Spinal cord (tissue), 10 donors: ENCODE measurements at places on chromosomes 12 and 14.

- no peak for DNase-seq
Observed at GRCh38 chr12:40820794-40821484, 128.7 kb downstream of the CNTN1 start.

DNA sequence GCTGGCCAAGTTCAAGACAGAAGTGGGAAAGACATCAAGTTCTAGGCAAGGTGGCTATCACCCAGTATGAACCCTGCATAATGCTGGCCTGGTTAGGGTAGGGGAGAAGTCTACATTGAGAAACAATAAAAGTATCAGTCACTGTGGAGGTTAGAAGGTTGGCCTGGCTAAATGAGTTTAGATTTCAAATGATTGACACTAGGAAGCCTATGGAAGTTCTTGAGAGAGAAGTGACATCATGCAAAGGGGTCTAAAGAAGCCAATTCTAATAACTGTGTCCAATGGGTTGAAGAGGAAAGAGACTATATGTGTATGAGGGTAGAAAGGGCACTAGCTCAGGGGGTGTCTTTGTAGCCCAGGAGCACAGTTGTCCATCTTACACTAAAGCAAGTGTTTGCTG is 98.5 kb upstream of the MBIP start:
- no peak for DNase-seq

DNA sequence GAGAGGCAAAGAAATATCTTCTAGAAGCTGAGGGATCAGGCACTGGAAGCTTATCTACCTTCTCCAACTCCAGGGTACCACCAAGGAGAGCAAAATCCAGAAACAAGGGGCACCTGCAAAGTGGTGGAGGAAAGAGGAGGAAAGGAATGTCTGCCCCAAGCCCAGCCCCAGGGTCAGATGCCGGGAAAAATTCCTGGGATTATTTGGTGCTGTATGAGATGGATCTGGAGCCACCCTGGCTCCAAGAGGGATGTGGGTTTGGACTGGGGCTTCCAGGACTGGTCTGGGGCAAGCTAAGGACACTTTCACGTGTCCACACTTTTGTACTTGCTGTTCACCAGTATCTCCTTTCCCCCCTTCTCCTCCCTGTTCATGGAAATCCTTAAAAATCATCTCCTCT is 69.8 kb downstream of the DPF3 start:
- no peak for DNase-seq

DNA sequence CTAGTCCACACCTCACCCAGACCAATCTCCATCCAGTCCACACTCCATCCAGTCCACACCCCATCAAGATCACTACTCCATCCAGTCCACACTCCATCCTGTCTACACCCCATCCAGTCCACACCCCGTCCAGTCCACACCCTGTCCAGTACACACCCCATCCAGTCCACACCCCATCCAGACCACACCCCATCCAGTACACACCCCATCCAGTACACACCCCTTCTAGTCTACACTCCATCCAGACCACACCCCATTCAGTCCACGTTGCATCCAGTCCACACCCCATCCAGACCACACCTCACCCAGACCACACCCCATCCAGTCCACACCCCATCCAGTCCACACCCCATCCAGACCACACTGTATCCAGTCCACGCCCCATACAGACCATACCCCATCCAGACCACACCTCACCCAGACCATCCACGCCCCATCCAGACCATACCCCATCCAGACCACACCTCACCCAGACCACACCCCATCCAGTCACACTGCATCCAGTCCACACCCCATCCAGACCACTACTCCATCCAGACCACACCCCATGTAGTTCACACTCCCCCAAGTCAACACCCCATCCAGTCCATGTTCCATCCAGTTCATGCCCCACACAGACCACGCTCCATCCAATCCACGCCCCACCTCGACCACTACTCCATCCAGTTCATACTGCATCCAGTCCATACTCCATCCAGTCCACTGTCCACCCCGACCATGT is 116.6 kb upstream of the RTL1 start:
- DNase-seq, result no peak

- no peak for DNase-seq
Observed at GRCh38 chr14:64463195-64463594, 2.1 kb upstream of the AKAP5 start.

DNA sequence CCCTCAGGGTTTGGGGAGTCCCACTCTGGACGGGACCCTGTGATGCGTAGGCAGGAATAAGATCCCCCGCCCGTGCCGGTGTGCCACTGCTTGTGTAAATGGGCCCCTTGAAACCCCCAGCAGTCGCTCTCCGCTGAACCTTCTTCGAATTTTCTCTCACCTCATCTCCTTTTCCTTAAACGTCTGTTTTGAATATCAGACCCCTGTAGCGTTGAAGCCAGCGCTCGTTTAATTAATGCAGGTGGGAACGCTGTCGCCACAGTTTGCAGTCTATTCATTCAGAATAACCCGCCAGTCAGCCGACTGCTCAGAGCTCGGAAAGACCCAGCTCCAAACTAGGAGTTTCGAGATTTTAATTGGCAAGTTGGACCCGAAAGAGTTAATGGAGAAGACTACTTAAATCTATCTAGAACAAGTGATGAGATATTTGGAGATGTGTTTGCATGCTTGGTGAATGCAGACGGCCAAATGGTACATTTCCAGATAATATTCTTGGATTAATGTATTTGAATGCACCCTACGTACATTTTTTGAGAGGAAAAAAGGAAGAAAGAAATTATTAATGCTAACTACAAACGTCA is 739 bp upstream of the PPP2R5E start:
- no peak for DNase-seq

DNA sequence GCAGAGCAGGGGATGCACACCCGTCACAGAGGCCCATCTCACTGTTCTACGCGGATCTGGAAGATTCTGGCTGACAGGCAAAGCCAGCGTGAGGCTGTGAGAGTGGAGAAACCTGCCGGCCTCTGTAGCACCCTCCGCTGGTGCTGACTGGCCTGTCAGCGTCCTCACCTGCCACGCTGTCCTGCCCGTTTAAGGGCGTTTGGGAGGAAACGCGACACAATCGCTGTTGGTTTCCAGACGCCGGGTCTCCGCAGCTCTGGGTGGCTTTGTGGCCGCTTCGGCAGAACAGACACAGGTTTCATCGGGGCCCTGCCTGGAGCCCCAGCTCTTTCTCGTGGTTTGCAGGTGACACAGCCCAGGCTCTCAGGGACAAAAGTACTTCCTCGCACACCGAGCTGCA is 70.6 kb downstream of the NOC4L start:
- no peak for DNase-seq

DNA sequence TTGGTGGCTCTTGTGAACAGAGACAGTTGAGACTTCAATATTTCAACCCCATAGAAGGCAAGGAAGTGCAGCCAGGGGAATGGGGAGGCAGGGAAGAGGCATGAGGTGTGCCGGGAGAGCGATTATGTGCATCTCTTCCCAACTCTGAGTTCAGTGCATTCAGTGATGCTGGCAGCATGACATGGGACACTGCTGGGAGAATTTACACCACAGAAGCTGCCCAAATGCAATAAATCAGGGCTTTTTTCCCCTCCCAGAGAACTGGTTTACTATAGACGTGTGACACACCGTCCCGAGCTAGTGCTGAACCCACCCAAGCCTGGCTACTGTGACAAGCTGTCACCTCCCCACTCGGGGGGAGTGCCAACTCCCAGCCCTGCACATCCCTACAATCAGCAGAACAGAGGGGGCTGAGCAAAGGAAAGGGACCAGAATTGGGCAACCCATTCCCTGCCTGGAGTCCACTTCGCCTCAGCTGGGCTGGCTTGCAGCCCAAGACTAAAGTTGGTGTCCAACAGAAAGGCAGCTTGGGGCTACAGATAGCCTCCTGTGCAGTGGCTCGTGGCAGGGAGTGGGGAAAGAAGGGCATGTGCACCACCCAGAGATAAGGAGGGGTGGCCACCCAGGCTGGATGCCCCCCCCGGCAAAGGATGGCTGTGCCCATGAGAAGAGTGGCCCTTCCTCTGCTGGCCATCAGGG is 16.7 kb downstream of the AHSA1 start:
- DNase-seq, result no peak
